ENCODE measurements at places on chromosomes 16 and 17.

DNA sequence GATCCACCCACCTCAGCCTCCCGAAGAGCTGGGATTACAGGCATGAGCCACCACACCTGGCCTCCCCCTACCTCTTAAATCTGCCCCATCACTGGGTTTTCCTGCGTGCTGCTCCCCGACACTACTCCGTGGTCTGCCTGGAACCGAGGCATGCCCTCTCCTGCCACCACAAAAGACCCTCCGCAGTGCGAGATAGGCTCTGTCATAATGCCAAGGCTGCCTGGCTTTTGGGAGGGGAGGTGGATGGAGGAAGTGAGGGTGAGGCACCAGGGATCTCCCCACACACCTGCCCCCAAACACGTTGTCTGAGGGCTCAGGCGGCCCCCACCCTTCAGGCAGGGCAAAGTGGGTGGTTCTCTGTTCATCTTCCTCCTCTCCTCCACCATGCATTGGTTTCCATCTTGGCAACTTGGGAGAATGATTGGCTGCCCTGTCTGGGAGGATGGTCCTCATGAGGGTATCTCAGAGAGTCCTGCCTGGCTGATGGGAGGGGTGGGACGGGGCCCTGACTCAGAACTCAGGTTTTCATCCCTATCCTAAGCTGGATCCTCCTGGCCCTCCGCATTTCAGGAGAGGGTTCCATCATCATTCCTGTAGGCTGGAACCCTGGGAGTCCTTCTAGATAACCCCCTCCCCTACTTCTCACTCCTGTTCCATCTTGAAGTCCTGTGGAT lies 23.2 kb downstream of the IGFBP4 start:
- no peak for DNase-seq

GRCh38 chr16:67542464-67542863 lies 13.8 kb downstream of the RIPOR1 start:
- DNase-seq: peak; percentile 94

GRCh38 chr17:4948931-4949320 lies 596 bp upstream of the PFN1 start:
- DNase-seq: peak; percentile 84

- no peak for DNase-seq
Observed at GRCh38 chr16:7962091-7962879, 628.0 kb downstream of the TMEM114 start.

- DNase-seq: no peak
Observed at GRCh38 chr17:39926135-39926587, 1.2 kb downstream of the ORMDL3 start.

- DNase-seq: no peak
Observed at GRCh38 chr16:87368029-87368770, 15.4 kb downstream of the FBXO31 start.

GRCh38 chr17:4488989-4489595 lies 9.6 kb upstream of the SPNS2 start:
- DNase-seq: no peak

GRCh38 chr17:13410214-13410613 lies 191.5 kb downstream of the HS3ST3A1 start:
- no peak for DNase-seq

DNA sequence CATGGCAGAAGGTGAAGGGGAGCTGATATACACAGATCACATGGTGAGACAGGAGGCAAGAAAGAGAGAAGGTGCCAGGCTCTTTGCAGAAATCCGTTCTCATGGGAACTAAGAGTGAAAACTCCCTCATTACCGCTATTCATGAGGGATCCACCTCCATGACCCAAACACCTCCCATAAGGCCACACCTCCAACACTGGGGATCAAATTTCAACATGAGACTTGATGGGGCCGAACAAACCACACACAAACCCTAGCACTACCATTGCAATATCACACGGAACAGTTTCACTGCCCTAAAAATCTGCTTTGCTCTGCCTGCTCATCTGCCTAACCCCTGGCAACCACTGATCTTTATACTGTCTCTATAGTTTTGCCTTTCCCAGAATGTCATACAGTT lies 34.8 kb downstream of the C17orf67 start:
- DNase-seq: no peak

DNA sequence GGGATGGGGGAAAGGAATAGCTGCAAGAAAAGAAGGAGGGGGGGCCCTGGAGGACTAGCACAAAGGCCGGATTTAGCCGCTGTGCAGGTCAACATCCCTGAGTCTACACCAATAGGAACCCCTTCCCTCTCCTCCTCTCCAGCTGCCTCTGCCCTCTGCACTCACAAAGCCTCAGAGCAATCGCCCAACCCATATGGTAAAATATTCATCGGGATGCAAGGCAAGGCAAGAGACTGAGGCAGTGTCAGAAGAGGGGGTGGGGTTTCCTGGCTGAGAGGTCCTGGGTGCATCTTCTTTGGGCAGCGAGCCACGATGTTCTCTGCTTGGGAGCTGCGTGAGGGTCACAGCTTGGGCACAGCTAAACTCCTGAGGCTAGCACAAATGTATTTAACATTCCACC lies 115.5 kb upstream of the NLRP1 start:
- DNase-seq: no peak

GRCh38 chr17:43526886-43527648 lies 19.1 kb downstream of the ETV4 start:
- DNase-seq: no peak

DNA sequence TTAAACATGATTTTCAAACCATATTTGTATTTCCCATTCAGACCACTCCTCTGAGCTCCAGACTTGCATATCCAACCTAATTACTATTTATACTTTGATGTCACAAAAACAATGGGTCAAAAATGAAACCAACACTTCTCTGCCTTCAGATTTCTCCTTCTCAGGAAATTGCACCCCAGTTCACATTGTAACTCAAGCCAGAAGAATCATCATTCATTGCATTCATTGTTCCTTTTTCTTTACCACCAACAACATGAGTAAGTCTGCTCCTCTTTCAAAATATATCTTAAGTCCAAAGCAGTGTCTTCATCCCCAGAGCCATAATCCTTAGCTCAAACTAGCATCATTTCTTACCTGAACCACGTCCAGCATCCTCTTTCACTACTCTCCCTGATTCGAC lies 2.6 kb upstream of the AKAP1 start:
- no peak for DNase-seq

GRCh38 chr17:50426472-50426782 lies 409 bp downstream of the ACSF2 start:
- no peak for DNase-seq

DNA sequence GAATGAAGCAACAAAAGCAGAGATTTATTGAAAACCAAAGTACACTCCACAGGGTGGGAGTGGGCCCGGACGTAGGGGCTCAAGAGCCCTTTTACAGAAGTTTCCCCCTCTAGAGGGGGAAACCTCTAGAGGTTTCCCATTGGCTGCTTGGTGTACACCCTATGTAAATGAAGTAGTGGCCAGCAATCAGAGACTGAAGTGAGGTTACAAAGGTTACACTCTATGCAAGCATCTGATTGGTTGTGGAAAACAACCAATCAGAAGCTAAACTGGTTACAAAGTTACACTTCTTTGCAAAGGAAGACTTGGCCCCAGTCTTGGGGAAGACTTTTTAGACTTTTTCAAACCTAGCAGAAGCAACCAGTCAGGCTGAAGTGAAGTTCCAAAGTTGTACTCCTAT lies 27.1 kb downstream of the CRAMP1 start:
- no peak for DNase-seq

- DNase-seq: peak; percentile 62
Observed at GRCh38 chr16:25110387-25110947, 1.1 kb upstream of the LCMT1 start.

GRCh38 chr17:75153780-75154194 lies 525 bp downstream of the JPT1 start:
- DNase-seq: peak; percentile 49

GRCh38 chr16:3467182-3467581 lies 23.7 kb downstream of the NAA60 start:
- no peak for DNase-seq

Data from activated CD8-positive, alpha-beta T cell treated with anti-CD3 and anti-CD28 coated beads, Interleukin-2, amount 10 ng/mL, durations not matched to agents 7 days and 5 days (primary cell).